Left forelimb (tissue), 1 donor: ENCODE measurements at places on chromosomes 11 and 22.

GRCh38 chr11:96328395-96329010, 14.5 kb downstream of the MAML2 start:
- DNase-seq, result no peak

- DNase-seq, result no peak
Observed at GRCh38 chr11:77051511-77051910, 15.3 kb upstream of the CAPN5 start.

- DNase-seq, result no peak
Observed at GRCh38 chr11:110971140-110971539, 258.9 kb upstream of the ARHGAP20 start.

- no peak for DNase-seq
Observed at GRCh38 chr11:2837096-2837601, 48.4 kb downstream of the CDKN1C start.

DNA sequence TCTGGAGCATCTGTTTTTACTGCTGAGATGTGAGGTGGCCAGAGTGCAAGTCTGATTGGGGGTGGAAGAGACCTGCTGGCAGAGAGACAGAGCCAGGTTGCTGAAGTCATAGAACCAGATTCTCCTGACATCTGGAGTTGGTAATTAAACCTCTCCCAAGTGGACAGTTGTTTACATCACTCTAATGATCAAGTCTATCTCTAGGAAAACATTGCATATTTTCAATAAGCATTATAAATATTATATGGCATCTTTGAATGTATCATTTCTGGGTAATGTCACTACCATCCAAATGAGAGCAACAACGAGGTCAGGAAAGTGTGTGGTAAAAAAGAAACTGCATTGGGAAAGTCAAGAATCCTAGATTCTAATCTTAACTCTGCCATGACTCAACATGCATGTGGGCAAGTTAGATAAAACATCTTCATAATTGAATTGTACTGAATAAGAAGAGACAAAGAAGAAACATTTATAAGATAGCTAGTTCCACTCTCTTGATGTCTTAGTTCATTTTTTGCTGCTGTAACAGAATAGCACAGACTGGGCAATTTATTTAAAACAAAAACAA, 351.2 kb upstream of the API5 start:
- DNase-seq, result no peak

- DNase-seq, result no peak
Observed at GRCh38 chr22:26894362-26894761, 237.0 kb downstream of the MIAT start.

DNA sequence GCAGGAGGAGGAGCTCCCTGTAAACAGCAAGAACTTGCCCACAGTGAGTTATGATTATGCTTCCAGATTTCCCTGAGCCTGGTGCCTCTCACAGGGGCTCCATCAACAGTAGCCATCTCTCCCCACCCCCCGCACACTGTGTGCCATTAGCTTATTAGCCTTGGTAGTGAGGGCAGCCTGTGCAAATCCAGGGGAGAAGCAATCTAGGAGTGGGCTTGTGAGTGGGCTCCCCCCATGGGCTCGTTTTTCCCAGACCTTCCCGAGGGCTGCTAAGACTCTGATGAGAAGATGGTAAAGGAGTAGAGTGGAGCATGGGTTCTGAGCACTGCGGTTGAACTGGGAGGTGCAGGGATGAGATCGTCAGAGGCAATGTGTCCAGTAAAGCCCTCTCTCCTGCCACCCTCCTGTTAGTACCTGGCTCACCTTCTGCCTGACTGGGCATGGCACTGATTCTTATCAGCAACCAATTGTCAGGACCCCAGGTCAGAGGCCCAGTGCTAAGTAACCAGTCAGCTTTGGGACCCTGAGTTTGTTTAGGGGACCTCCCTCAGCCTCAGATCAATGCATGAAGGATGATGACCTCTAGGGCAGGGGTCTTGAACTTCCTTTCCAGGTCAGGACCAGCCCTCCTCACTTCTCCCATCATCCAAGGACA, 38.4 kb upstream of the TP53I11 start:
- peak; percentile 33 for DNase-seq

GRCh38 chr11:34604145-34604544, 16.7 kb upstream of the EHF start:
- DNase-seq, result no peak

- no peak for DNase-seq
Observed at GRCh38 chr22:48528221-48528915, 1299.3 kb downstream of the BRD1 start.

- no peak for DNase-seq
Observed at GRCh38 chr11:35073691-35074419, 65.1 kb upstream of the CD44 start.

GRCh38 chr11:10351765-10352641, 47.1 kb downstream of the ADM start:
- no peak for DNase-seq

DNA sequence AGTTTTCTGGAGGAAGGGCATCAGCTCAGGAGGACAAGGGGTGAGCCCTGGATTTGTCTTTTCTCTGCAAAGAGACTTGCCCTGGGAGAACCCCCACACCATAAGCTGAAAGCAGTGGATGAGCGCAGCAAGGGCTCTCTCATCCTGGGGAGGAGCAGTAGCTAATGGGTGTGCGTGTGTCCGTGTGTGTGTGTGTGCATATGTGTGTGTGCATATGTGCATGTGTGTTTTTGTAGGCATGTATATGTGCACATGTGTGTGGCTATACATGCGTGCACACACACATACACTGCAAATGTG, 45.3 kb downstream of the SMIM38 start:
- no peak for DNase-seq

DNA sequence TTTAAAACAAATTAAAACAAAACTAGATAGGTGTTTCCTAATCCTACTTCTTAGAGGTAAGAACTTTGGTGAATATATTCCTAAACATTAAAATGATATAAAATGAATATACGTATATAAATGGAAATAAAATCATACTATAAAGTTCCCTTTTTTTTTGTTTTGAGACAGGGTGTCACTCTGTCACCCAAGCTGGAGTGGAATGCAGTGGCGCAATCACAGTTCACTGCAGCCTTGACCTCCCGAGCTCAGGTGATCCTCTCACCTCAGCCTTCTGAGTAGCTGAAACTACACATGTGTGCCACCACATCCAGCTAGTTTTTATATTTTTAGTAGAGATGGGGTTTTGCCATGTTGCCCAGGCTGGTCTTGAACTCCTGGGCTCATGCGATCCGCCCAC, 44.9 kb downstream of the NPAT start:
- no peak for DNase-seq

GRCh38 chr11:85180528-85180927, 446.6 kb downstream of the DLG2 start:
- no peak for DNase-seq
